SW480 (cell line): ENCODE measurements at places on chromosomes 4 and X.

GRCh38 chrX:40201329-40201885, 103.6 kb upstream of the BCOR start:
- no peak for DNase-seq

- DNase-seq, result peak; percentile 62
These were observed at the start of gene EREG for GRCh38 chr4:74364652-74365491. Gene EREG (plus strand): TSS chr4:74365145. CDS start chr4:74365309, 164 bp downstream.

- no peak for DNase-seq
These were observed 63.2 kb downstream of the ATXN3L start for GRCh38 chrX:13256603-13257002.

GRCh38 chr4:96912716-96913115, 1072.8 kb downstream of the PDHA2 start:
- no peak for DNase-seq

- DNase-seq, result no peak
These were observed 60.5 kb upstream of the ADGRG2 start for GRCh38 chrX:19182785-19183184.

GRCh38 chr4:128686032-128686465, 123.5 kb upstream of the JADE1 start:
- no peak for DNase-seq

DNA sequence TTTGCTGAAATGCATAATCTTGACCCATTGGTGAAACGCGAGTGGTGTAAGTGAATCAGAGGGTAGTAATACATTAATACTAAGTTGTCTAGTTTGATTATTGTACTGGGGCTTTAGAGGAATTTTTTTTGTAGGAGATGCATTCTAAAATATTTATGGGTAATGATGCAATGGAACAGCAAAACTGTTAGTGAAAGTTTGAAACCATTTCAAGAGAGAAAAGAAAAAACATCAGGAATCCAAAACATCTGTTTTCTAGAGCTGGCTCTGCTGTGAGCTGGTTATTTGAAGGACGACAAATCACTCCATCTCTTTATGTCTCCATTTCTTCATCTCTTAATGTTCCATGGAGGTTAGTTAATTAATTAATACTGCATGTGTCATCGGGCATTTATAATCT, 351.9 kb upstream of the FAT1 start:
- DNase-seq, result no peak

GRCh38 chrX:40368611-40369061, 212.1 kb upstream of the ATP6AP2 start:
- DNase-seq, result no peak

GRCh38 chr4:22897520-22898108, 204.9 kb downstream of the GBA3 start:
- DNase-seq, result peak; percentile 32

GRCh38 chr4:38113132-38113531, 152.9 kb downstream of the PTTG2 start:
- DNase-seq, result no peak

- DNase-seq, result no peak
These were observed 5.6 kb upstream of the PCGF3 start for GRCh38 chr4:699816-700580.

- DNase-seq, result peak; percentile 82
These were observed 257.8 kb upstream of the NRK start for GRCh38 chrX:105564501-105564900.

GRCh38 chr4:16715482-16715881, 183.0 kb downstream of the LDB2 start:
- no peak for DNase-seq
